Body of pancreas (tissue), 4 donors: ENCODE measurements at places on chromosomes 3 and 15. TPM values are rescaled to one million over a fixed set of nuclear protein-coding genes. Genes with fewer than 3 reads are reported as not detected.

PLA2G4E gene
- total RNA-seq = not detected

TICRR gene
- not detected for total RNA-seq

NME9 gene
- not detected for total RNA-seq

KLHL18 gene
- total RNA-seq = 7.3 TPM

RYR3 gene
- total RNA-seq = 0.26 TPM

HHLA2 gene
- not detected for total RNA-seq

NGRN gene
- total RNA-seq = 27.8 TPM

LCMT2 gene
- total RNA-seq = 1.3 TPM

ATP8B4 gene
- 3.1 TPM for total RNA-seq

DNA sequence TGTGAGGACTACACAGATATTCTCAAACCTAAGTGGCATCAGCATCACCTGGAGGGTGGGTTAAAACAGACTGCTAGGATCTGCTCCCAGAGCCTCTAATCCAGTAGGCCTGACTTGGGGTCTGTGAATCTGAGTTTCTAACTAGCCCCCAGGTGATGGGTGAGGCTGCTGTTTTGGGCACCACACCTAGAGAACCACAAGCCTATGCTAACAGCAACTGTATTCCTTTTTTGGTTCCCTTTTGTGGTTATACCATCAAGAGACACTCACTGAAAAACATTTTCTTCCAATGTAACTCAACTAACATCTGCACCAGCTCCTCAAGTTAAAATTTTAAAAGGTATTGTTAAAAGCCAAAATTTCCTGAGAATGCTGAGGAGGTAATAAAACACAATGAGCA, 16.0 kb downstream of the WDR82 start:
- H3K4me3 ChIP-seq = no peak overlapping the region
- H3K4me1 ChIP-seq = peaks cover 3% of the 10 kb centered on the region
- no peaks in the 10 kb centered on the region for H3K27me3 ChIP-seq
- no peak overlapping the region for H3K27ac ChIP-seq

GRCh38 chr3:81388191-81388590, 373.3 kb downstream of the GBE1 start:
- H3K36me3 ChIP-seq = no peaks in the 10 kb centered on the region
- no peaks in the 10 kb centered on the region for H3K27me3 ChIP-seq
- H3K27ac ChIP-seq = no peak overlapping the region
- H3K4me1 ChIP-seq = no peaks in the 10 kb centered on the region
- H3K4me3 ChIP-seq = no peak overlapping the region

- peaks cover 45% of the 10 kb centered on the region for H3K4me1 ChIP-seq
- no peaks in the 10 kb centered on the region for H3K36me3 ChIP-seq
- no peaks in the 10 kb centered on the region for H3K27me3 ChIP-seq
- no peak overlapping the region for H3K4me3 ChIP-seq
- DNase-seq = no peak
These were observed 247.5 kb downstream of the LPP start for GRCh38 chr3:188401244-188401993.

GRCh38 chr3:148439254-148439822, 258.4 kb upstream of the AGTR1 start:
- H3K27me3 ChIP-seq = no peaks in the 10 kb centered on the region
- H3K4me3 ChIP-seq = no peak overlapping the region
- H3K4me1 ChIP-seq = no peaks in the 10 kb centered on the region
- no peak for DNase-seq

DNA sequence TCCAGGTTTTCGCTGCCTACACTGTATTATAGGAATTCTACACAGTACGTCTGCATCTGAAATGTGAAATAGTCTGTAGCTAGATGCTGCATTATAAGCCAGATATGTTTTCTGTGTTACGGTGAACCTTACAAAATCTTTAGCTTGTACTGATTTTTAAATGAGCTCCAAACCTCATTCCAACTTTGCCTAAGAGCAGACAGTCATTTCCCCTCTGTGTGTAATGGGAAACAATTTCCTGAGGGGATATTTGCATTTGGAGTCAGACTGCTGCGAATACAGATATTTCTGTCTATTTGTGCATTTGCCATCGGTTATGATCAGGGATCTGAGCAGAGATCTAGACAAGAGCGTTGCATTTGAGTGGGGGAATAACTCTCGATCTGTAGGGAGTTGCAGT, 37.5 kb downstream of the ARNT2 start:
- no peak overlapping the region for H3K27ac ChIP-seq
- H3K27me3 ChIP-seq = no peaks in the 10 kb centered on the region

DNA sequence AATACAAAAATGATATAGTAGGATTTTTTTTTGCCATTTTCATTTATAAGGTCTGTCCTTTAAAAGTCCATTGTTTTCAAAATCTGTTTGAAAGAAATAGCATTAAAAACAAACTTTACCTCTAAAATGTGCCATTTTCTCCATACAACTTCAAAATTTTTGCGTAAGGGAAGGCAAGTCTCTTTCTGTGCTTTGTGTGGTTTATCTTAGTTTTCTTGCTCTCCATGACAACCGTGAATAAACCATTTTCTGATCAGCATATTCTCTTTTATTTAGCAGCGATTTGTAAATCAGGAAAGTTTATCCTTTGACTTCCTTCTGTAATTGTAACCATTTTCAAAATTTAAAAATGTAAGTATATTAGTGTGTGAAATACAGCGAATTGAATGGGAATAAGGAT, 147.9 kb upstream of the CGNL1 start:
- no peak for DNase-seq
- no peaks in the 10 kb centered on the region for H3K36me3 ChIP-seq
- no peaks in the 10 kb centered on the region for H3K27me3 ChIP-seq
- no peak overlapping the region for H3K27ac ChIP-seq

- peak; percentile 65 for DNase-seq
- H3K4me3 ChIP-seq = no peak overlapping the region
- H3K27ac ChIP-seq = no peak overlapping the region
- H3K27me3 ChIP-seq = no peaks in the 10 kb centered on the region
These were observed 195.2 kb upstream of the DPPA4 start for GRCh38 chr3:109532257-109533216.

DNA sequence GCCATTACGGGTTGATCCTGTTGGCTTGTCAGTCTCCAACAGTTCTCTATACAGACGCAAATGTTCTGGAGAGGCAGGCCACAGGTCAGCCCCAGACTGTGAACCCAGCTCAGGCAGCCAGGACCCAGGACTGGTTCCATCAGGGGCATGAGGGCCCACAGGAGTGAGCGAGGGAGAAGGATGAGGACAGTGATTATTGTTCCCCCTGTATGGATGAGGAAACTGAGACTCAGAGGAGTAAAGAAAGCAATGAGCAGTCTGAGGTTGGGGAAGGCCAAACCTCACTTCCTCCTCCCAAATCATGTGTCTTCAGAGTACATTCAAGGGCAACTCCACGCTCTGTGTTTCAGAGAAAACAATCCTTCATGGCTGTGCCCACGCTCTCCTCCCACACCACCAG, 121.9 kb downstream of the RPLP1 start:
- H3K27me3 ChIP-seq = no peaks in the 10 kb centered on the region
- H3K36me3 ChIP-seq = no peaks in the 10 kb centered on the region

- H3K4me3 ChIP-seq = no peak overlapping the region
- H3K27me3 ChIP-seq = no peaks in the 10 kb centered on the region
- H3K4me1 ChIP-seq = no peaks in the 10 kb centered on the region
- DNase-seq = no peak
- no peaks in the 10 kb centered on the region for H3K36me3 ChIP-seq
These were observed 204.8 kb upstream of the IGF1R start for GRCh38 chr15:98443526-98443925.

GRCh38 chr15:92166751-92167405, 226.8 kb upstream of the ST8SIA2 start:
- H3K27ac ChIP-seq = no peak overlapping the region
- no peak for DNase-seq
- no peaks in the 10 kb centered on the region for H3K36me3 ChIP-seq
- no peak overlapping the region for H3K4me3 ChIP-seq

- no peaks in the 10 kb centered on the region for H3K36me3 ChIP-seq
- no peak overlapping the region for H3K4me3 ChIP-seq
- H3K4me1 ChIP-seq = no peaks in the 10 kb centered on the region
- DNase-seq = no peak
These were observed 156.8 kb upstream of the PDZRN3 start for GRCh38 chr3:73781541-73781940.

- H3K4me1 ChIP-seq = peaks cover 6% of the 10 kb centered on the region
- no peaks in the 10 kb centered on the region for H3K27me3 ChIP-seq
- H3K27ac ChIP-seq = no peak overlapping the region
- no peaks in the 10 kb centered on the region for H3K36me3 ChIP-seq
- no peak for DNase-seq
- H3K4me3 ChIP-seq = no peak overlapping the region
These were observed 246.5 kb upstream of the PEX5L start for GRCh38 chr3:180283251-180283650.

GRCh38 chr15:81092559-81092902, 41.5 kb upstream of the CFAP161 start:
- DNase-seq = peak; percentile 25
- no peak overlapping the region for H3K4me3 ChIP-seq
- no peaks in the 10 kb centered on the region for H3K36me3 ChIP-seq
- no peaks in the 10 kb centered on the region for H3K27me3 ChIP-seq

DNA sequence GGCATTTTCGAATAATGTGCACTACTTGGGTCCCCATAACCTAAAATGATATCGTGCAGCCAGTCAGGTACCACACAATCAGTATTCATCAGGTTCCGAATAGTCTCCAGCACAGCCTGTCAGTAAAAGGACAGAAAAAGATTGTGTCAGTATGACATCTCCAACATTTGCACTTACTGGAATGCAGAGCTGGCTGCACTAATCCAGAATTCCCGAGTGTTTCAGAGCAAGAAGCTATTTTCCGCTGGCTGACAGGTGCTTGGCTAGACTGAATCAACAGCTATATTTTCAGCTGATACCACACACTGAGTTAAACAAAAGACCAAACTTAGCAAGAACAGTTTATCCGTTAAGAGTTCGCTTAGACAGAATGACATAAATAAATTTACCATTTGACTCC, 68.8 kb downstream of the AQR start:
- H3K36me3 ChIP-seq = peaks cover 25% of the 10 kb centered on the region
- no peaks in the 10 kb centered on the region for H3K27me3 ChIP-seq
- no peak overlapping the region for H3K27ac ChIP-seq
- no peaks in the 10 kb centered on the region for H3K4me1 ChIP-seq
- no peak overlapping the region for H3K4me3 ChIP-seq
- DNase-seq = no peak
